ENCODE measurements at places on chromosomes 16 and 17.

- no peak for DNase-seq
Measured at GRCh38 chr17:32931686-32932085, 3.7 kb downstream of the TMEM98 start.

- DNase-seq = no peak
Measured at GRCh38 chr17:35314415-35315216, 58.8 kb downstream of the SLFN11 start.

DNA sequence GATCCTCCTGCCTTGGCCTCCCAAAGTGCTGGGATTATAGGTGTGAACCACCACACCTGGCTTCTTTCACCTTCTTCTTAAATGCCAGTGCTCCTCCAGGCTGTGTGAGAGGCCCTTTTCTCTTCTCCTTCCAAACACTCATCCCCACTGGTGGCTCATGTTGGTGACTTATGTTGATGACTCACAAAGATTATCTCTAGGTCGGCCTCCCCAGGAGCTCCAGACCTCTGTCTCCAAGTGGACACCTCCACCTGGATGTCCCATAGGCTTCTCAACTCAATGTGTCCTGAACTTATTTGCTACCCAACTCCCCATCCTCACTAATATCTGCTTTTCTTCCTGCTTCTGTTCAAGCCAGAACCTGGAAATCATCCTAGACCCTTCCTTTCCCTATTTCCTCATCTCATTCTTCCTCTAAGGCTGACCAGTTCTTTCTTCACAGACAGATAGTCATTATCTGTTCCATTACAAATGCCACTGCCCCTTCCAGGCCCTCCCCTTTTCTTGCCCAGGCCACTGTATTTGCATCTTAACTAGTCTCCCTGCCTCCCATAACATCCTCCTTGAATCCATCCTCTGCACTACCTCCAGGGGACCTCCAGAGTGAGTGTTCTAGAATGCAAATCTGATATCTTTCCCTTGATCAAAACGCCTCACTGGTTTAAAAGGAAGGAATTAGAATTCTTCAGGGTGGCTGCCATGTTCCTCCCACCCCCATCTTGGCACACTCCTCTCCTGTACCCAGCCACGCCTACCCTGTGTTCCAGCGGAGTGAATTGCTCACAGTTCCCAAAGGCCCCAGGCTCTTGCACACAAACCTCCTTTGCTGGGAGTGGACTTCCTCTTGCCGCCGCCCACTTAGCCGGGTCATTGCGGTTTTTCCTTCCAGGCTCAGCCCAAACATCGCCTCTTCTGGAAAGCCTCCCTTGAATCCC, 34.8 kb upstream of the FBXO47 start:
- no peak for DNase-seq

- peak; percentile 18 for DNase-seq
Measured at GRCh38 chr16:28873543-28874201, 4.6 kb upstream of the ATP2A1 start.

GRCh38 chr16:85168732-85169256, 56.5 kb upstream of the CIBAR2 start:
- no peak for DNase-seq

DNA sequence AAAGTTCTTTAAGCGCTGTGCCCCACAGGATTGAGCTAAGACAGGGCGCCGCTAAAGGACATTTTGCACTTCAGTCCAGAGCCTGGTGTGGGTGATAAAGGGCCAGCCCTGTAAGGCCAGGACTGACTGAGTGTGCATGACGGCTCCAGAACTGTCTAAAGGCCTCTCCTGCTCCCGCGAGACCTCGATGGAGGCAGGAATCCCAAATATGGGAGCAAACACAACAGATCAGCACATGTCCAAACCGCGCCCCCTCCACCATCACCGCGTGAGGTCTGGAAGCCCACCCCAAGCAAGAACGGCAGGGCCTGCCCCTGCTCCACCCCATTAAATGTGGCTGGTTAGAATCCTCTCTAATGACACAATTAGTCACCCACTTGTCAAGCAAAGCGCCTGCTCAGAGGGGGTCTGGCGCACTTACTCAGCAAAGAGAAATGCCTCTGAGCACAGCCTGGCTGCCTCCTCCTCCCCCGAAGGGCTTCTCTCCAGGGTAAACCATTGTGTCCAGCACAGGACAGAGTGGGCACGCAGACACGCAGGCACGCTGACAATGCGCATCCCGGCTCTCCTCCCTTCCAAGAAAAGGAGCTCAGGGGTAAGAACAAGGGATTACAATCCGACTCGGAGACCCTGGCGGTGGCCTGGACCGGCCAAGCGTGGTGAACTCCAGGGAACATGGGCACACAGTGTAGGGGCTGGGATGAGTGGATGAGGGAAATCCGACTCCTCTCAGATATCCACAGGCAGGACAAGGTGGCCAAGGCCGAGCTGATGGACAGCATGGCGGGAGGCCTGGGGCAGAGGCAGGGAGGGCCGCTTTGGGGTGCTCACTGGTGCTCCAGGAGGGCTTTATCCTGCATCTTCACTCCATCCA, 1.5 kb downstream of the MXRA7 start:
- DNase-seq = no peak

DNA sequence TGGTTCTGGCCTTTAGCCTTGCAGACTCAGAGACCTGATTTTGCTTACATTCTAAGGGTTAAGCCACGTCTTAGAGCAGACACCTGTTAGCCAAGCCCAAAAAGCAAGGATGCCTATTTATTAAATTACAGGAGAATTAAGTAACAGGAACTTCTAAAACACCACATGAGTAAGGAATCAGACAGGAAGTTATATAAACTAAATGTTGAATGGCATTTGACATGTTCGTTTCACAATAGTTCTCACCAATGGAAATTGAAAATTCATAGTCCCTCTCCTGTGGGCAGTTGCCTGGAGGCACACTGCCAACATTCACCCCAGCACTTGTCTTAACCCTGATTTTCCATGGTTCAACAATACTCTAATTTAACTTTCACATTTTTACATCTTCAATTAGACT, 9.0 kb downstream of the KRTAP9-7 start:
- DNase-seq = no peak

- DNase-seq = no peak
Measured at GRCh38 chr16:13425836-13426235, 494.1 kb upstream of the ERCC4 start.

DNA sequence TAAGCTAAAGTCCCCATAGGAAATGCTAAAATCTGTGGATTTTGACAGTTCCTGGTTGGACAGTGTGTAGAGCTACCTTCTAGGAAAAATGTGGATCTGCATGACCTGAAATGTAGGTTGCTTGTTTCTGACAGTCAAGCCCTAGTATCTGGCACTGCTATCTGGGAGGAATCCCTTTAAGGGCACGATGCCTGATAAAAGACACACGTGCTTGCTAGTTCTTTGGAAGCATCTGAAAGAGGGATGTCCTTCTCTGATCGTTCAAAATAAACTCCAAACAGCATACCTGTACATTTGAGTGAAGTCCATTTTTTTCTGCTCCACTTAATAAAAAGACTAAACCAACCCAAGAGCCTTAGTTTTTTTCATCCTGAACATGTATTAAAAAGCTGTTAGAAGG, 101.3 kb downstream of the CDK5R1 start:
- DNase-seq = no peak

DNA sequence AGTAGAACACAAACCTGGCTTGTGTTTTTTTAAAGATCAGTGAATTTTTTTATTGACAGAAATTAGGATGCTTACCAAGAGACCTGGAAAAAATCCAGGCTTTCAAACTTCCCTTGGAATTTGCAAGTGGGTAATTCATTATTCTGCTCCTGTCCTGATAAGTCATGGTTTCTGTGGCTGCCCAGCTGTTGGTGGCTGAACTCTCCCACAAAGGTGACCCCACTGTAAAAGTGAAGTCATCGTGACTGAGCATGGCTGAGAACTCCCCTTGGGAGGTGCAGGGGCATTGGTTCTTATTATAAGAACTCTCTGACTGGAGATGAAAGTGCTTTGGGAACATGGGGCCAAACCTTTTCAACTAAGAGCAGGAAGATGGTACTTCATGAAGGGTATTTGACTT, 46.6 kb upstream of the TANC2 start:
- DNase-seq = no peak

- DNase-seq = no peak
Measured at GRCh38 chr16:56199164-56199563, 7.9 kb downstream of the GNAO1 start.

- no peak for DNase-seq
Measured at GRCh38 chr17:82981141-82981730, 98.2 kb upstream of the METRNL start.

DNA sequence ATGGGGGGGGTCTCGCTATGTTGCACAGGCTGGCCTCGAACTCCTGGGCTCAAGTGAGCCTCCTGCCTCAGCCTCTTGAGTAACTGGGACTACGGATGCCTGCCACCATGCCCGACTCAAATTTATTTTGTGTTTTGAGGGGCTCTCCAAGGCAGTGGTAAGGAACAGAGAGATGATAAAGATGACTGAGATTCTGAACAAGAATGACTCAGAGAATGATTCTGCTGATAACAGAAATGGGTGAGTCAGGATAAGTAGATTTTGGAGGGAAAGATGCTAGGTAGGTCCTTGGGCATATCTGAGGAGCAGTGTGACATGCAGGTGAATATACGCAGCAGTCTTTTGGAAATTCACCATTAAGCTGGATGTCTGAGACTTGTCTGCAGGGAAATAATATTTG, 2.6 kb downstream of the TMEM220 start:
- DNase-seq = no peak

GRCh38 chr16:4984174-4984990, 26.3 kb downstream of the SEC14L5 start:
- no peak for DNase-seq

DNA sequence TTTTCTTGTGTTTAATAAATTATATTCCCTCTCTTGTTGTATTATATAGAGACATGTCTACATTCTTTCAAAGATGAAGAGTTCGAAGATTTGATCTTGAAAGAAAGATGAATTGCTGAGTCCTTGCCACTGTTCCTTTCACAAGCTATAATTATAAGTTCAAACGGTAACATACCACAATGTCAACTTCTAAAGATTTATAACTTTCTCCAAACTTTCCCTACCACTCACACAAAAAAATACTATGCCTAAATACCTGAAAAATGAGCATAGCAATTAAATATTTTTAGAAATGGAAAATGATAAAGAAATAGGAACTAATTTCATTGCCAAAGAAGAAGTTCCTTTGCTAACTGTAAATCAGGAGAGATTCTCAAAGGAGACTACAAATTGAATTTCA, 50.6 kb downstream of the BRIP1 start:
- no peak for DNase-seq

DNA sequence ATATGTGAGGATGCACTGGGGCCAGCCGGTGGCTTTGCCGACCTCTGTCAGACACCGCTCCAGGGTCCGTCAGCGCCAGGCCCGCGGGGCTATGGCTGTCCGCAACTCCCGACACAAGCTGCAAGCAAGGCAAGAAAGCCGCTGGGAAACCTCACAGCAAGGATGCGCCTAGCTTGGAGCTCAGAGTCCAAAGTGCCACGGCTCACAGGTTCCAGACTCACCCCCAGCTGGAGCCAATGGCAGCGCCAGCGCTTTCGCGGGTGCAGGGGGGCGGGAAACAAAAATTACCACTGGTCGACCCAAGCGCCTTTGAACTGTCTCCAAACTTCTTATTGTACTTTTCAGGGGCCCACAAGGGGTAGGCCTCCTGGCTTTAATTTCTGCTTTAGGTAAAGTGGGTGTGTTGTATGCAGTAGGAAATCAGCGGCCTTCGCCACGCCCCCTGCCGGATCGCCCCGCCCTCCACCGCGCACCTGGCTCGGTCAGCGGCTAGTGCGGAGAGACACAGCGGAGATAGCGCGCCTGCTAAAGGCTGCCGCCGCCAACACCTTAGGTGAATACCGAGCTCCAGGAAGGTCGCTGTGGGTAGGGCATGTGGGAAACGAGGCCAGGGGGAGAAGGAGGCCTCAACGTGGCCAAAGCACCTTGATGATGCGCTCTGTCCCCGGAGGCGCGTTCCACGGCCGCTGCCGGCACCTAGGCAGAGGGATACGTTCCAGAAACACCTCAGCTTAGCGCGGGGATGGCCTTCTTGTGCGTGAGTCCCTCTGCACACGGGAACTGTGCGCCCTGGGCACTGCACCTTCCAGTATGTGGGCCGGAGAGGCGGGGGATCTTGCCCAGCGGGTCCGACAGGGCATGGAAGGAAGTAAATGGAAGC, 61.0 kb upstream of the RBL2 start:
- DNase-seq = peak; percentile 49

DNA sequence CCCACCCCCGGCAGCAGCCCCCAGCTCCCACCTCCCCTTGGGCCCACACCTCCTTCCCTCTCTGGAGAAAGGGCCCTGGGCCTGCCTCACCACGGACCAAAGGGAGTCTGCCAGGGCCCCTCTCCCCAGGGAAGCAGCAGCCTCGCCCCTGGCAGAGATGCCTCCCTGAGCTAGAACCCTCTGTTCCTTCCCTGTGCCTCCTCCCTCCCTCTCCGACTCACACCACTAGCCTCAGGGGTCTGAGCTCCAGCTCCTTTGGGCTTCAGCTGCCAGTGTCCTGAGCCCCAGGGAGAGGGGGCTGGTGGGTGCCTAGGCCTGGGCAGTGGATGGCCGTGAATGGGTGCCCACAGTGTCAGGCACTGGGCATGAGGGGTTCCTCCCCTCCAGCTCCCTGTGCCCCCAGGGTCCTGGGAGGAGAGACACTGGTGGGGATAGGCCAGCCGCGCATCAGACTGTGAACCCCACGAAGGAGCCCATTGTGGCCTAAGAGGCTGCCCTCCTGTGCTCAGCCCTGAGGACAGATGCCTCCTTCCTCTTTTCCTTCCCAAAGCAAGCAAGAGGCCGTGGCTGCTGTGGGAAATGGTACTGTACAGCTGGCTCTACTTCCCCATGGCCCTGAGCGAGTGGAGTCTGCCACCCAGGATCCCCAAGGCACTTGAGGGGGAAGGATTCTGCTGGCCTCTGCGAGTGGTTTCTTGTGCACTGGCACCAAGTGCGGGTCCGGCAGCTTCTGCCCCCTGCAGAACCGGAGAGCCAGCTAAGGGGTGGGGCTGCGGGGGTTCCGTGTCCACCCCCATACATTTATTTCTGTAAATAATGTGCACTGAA, 20.7 kb downstream of the MMP15 start:
- DNase-seq = no peak

- no peak for DNase-seq
Measured at GRCh38 chr17:61813211-61813610, 50.1 kb downstream of the BRIP1 start.

DNA sequence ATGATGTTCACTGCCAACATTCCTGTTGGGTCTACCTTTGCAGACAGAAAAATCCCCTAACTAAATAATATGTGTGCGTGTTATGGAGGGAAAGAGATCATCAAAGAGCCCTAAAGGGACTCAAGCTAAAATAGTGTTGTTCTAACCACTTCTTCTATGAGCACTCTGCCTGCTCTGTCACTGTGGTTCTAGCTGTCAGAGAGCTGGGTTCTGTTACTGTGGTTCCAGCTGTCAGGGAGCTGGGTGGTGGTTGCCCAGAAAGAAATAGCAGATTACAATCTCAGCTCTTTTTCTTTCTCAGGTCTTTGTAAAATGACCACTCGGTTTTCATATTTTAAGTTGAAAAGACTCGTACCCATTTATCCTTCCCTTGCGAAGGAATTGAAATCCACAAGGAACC, 176.3 kb downstream of the HS3ST3A1 start:
- no peak for DNase-seq

GRCh38 chr17:39848600-39848999, 15.5 kb downstream of the IKZF3 start:
- DNase-seq = no peak

Data from activated CD4-positive, CD25-positive, alpha-beta regulatory T cell (primary cell).